ENCODE measurements at places on chromosomes 1 and 21. TPM values are rescaled to one million over a fixed set of nuclear protein-coding genes. Genes with fewer than 3 reads are reported as not detected.

The TMPRSS15 gene
- total RNA-seq: not detected

GRCh38 chr1:62897788-62898187, 113.9 kb downstream of the ATG4C start:
- no peak for DNase-seq

The RPE65 gene
- total RNA-seq: not detected

- DNase-seq: no peak
These were observed 519.3 kb upstream of the CXADR start for GRCh38 chr21:16993416-16994038.

The COL16A1 gene
- total RNA-seq: 1.9 TPM

DNA sequence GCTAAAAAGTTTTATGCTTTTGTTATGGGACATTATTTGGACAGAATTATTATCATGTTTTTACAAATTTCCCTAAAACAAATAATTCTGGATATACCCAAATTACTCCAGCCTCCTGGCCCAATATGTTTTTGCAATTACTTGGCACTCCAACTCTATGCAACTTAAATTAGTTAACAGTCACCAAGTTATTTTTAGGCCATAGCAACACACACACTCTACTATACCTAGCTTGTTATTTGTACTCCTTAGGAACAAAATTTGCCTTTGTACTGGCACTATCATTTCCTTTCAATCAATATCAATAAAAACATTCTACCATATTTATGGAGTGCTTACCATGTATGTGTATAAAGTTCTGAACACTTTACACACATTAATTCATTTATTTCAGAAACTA, 7.7 kb downstream of the DUSP10 start:
- no peak for DNase-seq

DNA sequence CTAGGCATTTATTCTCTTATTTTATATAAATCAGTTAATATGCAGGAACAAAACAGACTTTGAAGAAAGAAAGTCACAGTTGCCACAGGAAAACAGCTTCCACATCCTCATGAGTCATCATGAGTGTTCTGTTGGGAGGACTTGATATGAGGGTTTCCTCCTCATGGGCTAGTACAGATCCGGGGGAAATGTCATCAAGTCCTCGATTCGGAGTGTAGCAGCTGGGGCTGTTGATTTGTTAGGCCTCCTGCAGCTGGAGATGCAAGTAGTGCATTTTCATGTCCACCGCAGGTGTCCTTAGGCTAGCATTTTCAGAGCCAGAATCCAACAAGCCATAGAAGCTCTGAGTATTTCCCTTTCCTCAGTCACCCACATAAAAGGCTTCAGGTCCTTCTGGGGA, 36.7 kb downstream of the ADAM30 start:
- DNase-seq: no peak

All from left lobe of liver (tissue), 2 donors.